ENCODE measurements at places on chromosomes 3 and 15. TPM values are rescaled to one million over a fixed set of nuclear protein-coding genes. Genes with fewer than 3 reads are reported as not detected.
A peak's percentile ranks its signal among the peaks of the same experiment; 100 is the strongest.

CHL1 gene
- 0.28 TPM for total RNA-seq

ENTPD3 gene
- total RNA-seq = not detected

DNA sequence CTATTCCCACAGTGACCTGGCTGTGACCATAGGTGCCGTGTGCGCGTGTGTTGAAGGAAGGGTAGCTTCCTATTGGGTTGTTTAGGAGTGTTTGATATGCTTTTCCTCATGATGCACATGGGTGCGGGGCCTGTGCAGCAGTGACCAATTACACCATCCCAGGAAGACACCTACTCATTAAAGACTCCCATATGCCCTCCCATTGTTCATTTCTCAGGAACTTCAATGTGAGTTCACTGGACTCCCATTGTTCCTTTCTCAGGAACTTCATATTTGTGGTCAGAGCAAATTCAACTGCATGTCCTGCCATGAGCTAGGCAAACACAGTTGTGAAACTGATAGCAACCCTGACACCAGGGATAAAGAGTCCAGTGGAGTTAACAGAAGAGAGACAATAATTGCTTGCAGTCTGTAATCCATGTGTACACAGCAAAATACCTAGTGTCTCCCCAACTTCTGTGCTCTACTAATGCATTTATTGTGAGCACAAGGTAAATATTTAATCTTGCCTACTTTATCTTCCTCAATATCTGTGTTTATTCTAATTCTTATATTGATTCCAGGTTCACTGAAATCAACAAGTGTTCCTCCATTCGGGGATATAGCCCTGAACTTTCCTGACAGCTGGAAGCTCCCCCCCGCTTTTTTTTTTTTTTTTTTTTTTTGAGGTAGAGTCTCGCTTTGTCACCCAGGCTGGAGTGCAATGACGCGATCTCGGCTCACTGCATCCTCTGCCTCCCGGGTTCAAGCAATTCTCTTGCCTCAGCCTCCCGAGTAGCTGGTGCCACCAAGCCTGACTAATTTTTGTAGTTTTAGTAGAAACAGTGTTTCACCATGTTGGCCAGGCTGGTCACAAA is 57.5 kb upstream of the GCNT3 start:
- no peak for DNase-seq

- DNase-seq = peak; percentile 56
These were observed 45.1 kb downstream of the EDEM1 start for GRCh38 chr3:5232570-5232969.

GP5 gene
- not detected for total RNA-seq

- peak; percentile 48 for DNase-seq
These were observed 4.0 kb downstream of the SCAANT1 start for GRCh38 chr3:63908081-63908736.

- no peak for DNase-seq
These were observed 1.9 kb downstream of the AQP9 start for GRCh38 chr15:58139989-58140522.

GRCh38 chr15:60337076-60337475 is 60.7 kb downstream of the ANXA2 start:
- no peak for DNase-seq

DNA sequence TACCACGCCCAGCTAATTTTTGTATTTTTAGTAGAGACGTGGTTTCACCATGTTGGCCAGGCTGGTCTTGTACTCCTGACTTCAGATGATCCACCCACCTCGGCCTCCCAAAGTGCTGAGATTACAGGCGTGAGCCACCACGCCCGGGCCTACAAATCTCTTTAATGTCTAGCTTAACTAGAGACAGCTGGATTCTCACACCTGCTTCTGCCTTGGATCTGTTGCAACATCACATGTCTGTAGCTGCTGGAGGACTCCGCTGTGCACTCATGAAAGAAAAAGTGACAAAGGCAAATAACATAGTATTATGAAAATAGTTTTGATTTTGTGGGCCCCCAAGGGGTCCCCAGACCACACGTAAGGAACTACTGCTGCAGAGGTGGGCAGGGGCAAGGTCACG is 85.9 kb downstream of the NCEH1 start:
- DNase-seq = no peak

GRCh38 chr3:53146319-53146891 is 14.6 kb upstream of the PRKCD start:
- peak; percentile 16 for DNase-seq

GRCh38 chr3:66138336-66139313 is 82.2 kb upstream of the SLC25A26 start:
- peak; percentile 65 for DNase-seq

ARL14 gene
- 0.07 TPM for total RNA-seq

- DNase-seq = no peak
These were observed 100.1 kb upstream of the SPATA12 start for GRCh38 chr3:56960234-56960917.

DNA sequence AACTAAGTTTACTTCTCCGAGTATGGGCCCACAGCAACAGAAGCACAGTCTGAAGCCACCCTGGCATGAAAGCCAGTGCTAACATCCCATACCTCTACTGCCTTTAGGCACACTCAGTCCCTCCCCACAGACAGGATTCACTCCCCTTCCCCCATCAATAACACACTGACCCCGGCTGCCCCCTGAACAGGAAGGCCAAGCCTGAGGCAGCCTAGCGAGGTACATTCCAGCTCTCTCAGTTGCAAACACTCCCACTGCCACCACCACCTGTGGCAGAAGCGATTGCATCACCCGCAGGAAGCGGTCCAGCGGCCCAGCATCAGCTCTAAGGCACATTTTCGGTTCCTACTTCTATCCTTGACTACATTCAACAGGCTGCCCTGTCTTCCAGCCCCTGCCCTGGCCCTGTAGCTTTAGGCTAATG is 7.0 kb upstream of the BMF start:
- peak; percentile 63 for DNase-seq

GRCh38 chr3:160675566-160676124 is 1.3 kb upstream of the ARL14 start:
- DNase-seq = no peak

CX3CR1 gene
- 0.03 TPM for total RNA-seq

- no peak for DNase-seq
These were observed 671.9 kb upstream of the CBLB start for GRCh38 chr3:106540743-106541142.

- no peak for DNase-seq
These were observed 93.8 kb downstream of the LRIG1 start for GRCh38 chr3:66406831-66407610.

DNA sequence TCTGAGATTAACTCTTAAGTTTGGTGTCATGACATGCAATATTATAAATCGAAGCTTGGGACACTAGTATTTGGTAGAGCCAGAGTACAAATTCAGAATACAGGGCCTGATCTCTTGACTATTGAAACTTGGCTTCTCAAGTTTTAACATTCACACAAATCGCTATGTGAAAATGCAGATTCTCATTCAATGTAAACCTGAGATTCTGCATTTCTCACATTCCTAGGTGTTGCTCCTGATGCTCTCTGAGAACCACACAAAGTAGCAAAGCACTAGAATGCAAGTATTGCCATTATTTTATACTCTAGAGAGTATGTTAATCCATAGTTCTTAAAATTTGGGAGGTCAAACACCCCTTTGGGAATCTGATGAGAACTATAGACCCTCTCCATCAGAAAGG is 47.9 kb downstream of the WDR49 start:
- no peak for DNase-seq

HRG gene
- total RNA-seq = 0.14 TPM

DNA sequence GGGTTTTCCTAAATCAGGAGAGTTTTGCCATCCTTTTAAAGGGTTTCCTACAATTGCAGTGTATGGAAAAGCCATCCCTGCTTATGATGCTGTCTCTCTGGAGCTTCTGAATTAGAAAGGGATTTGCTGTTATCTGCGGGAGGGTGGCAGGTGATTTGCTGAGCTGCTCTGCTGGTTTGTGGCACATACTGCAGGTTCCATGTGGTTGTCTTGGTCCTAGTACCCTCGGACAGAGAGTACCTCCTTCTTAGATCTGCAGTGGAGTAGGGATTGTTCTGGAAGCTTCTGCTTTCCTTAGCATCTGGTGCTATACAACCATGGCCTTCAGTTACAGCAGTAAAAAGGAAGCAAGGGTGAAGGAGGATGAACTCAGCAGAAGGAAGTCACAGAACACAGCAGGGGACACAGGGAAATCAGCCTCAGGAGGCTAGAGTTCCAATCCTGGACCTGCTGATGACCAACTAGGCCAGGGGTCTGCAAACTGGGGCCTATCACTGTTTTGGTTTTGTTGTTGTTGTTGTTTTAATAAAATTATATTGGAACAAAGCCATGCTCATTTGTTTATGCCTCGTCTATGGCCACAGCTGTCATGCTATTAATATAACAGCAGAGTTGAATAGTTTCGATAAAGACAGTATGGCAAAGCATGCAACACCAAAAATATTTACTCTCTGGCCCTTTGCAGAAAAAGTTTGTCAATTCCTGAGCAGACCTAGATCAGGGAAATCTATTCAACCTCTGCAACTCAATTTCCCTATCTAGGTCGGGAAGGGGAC is 39.5 kb downstream of the STARD5 start:
- DNase-seq = no peak

SLC6A1 gene
- 1.7 TPM for total RNA-seq

TRPC1 gene
- 18.3 TPM for total RNA-seq

- DNase-seq = no peak
These were observed 16.5 kb downstream of the ARPP19 start for GRCh38 chr15:52552303-52552702.

DNA sequence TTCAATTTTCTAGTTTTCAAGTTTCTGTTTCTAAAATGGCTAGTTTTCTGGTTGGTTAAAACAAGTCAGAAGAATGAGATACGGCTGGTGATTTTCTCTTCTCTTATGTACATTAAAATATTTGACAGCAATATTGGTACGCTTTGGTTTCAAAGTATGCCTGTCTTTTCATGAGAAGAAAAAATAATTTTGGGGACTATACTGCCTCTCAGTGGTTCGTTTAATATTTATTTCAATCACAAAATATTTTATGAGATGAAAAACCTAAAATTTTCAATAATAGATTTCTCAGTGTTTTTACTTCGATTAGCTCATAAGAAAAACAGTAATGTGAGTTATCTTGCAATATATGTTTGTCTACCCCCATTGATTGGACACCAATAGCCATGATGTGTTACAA is 72.8 kb upstream of the AADACL2 start:
- DNase-seq = no peak

DNA sequence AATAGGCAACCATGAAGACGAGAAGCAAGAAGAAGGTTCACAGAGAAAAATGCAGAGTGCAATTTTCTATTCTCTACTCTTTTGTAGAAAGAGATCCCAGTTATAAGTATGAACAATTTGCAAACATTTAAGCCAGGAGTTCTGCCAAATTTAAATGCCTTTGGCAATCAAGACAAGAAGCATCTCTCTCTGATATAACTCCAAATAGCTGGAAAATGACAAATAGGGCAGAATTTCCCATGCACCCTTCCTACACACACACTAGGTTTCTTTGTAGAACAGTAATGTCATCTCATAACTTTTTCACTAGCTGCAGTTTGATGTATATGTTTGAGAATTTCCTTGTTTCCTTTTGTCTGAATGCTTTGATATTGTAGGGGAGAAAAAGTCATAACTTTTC is 333.5 kb upstream of the AZI2 start:
- no peak for DNase-seq

MTFMT gene
- 28.2 TPM for total RNA-seq

DNA sequence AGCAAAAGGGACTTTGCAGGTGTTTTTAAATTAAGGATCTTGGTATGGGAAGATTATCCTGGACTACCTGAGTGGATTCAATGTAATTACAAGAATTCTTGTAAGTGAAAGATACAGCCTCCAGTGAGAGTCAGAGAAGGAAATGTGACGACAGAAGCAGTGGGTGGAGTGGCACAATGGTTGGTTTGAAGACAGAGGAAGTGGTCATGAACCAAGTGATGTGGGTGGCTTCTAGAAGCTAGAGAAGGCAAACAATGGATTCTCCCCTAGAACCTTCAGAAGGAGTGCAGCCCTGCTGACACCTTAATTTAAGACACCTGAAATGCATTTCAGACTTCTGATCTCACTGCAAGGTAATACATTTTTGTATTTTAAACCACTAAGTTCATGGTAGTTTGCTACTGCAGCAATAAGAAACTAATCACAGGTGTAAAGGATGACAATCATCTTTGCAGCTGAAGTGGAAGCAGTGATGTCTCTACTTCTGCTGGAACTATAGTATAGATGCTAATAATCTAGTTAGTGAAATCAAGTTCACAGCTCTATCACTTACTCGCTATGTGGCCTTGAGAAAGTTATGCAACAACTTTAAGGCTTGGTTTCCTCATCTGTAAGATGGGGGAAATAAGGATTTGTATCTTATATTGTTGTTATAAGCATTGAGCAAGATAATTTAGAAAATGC is 403.4 kb upstream of the SUCLG2 start:
- no peak for DNase-seq

DNA sequence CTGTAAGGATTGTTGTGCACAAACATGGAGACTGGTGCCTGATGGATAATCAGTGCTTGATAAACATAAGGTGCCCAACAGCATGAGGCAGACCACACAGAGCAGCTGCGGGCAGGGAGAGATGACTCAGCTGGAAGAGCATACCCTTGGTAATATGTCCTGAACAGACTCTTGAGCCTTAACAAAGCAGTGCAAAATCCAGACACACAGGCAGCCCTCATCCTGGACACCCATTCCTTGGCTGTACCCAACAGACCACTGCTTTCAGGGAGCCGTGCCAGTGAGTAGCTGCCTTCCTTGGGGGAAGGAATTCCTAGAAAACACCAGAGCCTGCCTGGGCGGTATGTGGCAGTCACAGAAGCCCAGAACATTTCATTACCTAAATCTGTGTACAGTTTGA is 156.2 kb downstream of the CLSTN2 start:
- no peak for DNase-seq

DNA sequence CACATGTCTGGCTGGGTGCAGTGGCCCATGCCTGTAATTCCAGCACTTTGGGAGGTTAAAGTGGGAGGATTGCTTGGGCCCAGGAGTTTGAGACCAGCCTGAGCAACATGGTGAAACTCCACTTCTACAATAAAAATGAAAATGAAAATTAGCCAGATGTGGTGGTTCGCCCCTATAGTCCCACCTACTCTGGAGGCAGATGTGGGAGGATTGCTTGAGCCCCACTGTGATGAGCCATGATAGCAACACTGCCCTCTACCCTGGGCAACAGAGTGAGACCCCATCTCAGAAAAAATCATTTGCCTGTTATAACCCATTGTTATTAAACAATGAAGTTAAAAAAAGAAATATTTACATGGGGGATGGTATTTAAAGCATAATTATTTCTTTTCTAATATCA is 240.1 kb upstream of the ZPLD1 start:
- DNase-seq = no peak

GPR149 gene
- total RNA-seq = not detected

DNA sequence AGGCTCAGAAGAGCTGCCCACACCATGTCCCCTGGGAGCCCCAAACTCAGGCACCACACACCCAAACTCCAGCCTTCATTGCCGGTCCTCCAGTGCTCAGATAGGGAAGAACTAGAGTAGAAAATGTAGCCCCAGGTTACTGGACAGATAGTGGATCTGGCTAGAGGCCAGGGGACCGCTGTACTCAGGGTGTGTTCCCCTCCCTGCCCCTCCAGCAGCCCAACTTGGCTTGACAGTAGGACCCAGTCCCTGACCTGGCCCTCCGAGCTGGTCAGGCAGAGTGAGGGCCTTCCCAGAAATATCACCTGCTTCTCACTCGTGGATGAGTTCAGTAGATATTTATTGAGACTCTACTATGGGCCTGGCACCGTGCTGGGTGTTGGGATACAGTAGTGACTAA is 100.0 kb downstream of the CORO2B start:
- DNase-seq = no peak

ZPLD1 gene
- total RNA-seq = not detected

GRCh38 chr3:71303627-71304200 is 279.8 kb downstream of the FOXP1 start:
- no peak for DNase-seq

LRRC31 gene
- total RNA-seq = not detected

SLC28A1 gene
- not detected for total RNA-seq

- no peak for DNase-seq
These were observed 61.6 kb downstream of the ULK4 start for GRCh38 chr3:41900265-41900664.

Data from H7 (cell line).